ENCODE measurements at places on chromosomes 6 and 20.

DNA sequence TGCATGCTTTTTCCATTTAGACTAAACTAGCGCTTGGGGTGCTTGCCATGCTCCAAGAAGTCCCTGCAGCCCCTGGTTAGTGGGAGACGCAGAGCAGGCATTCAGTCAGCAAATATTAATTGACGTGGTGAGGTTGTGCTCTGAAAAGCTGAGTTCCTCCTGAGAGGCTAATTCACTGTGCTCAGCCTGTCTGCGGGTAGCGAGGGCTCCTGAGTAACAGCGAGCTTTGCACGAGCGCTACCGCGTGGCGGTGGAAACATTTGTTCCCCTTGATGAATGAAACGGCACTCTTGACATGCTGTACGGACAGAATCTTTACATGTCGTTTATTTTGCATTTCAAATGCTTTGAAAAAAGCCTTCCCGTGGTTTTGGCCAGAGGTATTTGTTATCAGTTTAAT, 170.6 kb upstream of the AGPAT4 start:
- no peak for DNase-seq
- H3K4me3 ChIP-seq: no peak overlapping the region
- H3K27me3 ChIP-seq: no peaks in the 10 kb centered on the region
- H3K4me1 ChIP-seq: peaks cover 20% of the 10 kb centered on the region
- H3K36me3 ChIP-seq: no peaks in the 10 kb centered on the region

- no peaks in the 10 kb centered on the region for H3K36me3 ChIP-seq
- H3K4me3 ChIP-seq: no peak overlapping the region
- no peak overlapping the region for H3K27ac ChIP-seq
- H3K4me1 ChIP-seq: peaks cover 5% of the 10 kb centered on the region
These were observed 57.0 kb upstream of the CD93 start for GRCh38 chr20:23143098-23143497.

- H3K4me3 ChIP-seq: no peak overlapping the region
- H3K4me1 ChIP-seq: no peaks in the 10 kb centered on the region
- DNase-seq: no peak
- H3K27me3 ChIP-seq: peaks cover 13% of the 10 kb centered on the region
These were observed 78.8 kb upstream of the RALY start for GRCh38 chr20:33914919-33915318.

- no peaks in the 10 kb centered on the region for H3K4me1 ChIP-seq
- peak; percentile 39 for DNase-seq
These were observed 49.8 kb downstream of the FRK start for GRCh38 chr6:116010790-116011401.

- no peak overlapping the region for H3K27ac ChIP-seq
- no peak for DNase-seq
- H3K27me3 ChIP-seq: peaks cover 32% of the 10 kb centered on the region
- H3K4me3 ChIP-seq: no peak overlapping the region
- no peaks in the 10 kb centered on the region for H3K4me1 ChIP-seq
These were observed 12.9 kb upstream of the PRSS16 start for GRCh38 chr6:27234576-27234975.

GRCh38 chr6:1615853-1616420, 6.2 kb downstream of the FOXC1 start:
- no peak overlapping the region for H3K27ac ChIP-seq
- no peaks in the 10 kb centered on the region for H3K36me3 ChIP-seq
- peaks cover 92% of the 10 kb centered on the region for H3K27me3 ChIP-seq
- H3K4me3 ChIP-seq: no peak overlapping the region

- no peak overlapping the region for H3K4me3 ChIP-seq
- no peaks in the 10 kb centered on the region for H3K27me3 ChIP-seq
- H3K4me1 ChIP-seq: no peaks in the 10 kb centered on the region
- no peak overlapping the region for H3K27ac ChIP-seq
These were observed 93.3 kb upstream of the MARCKS start for GRCh38 chr6:113763876-113764275.

GRCh38 chr6:148681666-148682065, 65.2 kb upstream of the UST start:
- no peaks in the 10 kb centered on the region for H3K4me1 ChIP-seq
- H3K27me3 ChIP-seq: no peaks in the 10 kb centered on the region
- H3K4me3 ChIP-seq: no peak overlapping the region
- no peak overlapping the region for H3K27ac ChIP-seq
- no peaks in the 10 kb centered on the region for H3K36me3 ChIP-seq

Data from neuronal stem cell (in vitro differentiated cells).